ENCODE measurements at places on chromosomes 5 and 9.

- no peak for DNase-seq
Observed at GRCh38 chr5:351921-352245, 30.4 kb downstream of the AHRR start.

DNA sequence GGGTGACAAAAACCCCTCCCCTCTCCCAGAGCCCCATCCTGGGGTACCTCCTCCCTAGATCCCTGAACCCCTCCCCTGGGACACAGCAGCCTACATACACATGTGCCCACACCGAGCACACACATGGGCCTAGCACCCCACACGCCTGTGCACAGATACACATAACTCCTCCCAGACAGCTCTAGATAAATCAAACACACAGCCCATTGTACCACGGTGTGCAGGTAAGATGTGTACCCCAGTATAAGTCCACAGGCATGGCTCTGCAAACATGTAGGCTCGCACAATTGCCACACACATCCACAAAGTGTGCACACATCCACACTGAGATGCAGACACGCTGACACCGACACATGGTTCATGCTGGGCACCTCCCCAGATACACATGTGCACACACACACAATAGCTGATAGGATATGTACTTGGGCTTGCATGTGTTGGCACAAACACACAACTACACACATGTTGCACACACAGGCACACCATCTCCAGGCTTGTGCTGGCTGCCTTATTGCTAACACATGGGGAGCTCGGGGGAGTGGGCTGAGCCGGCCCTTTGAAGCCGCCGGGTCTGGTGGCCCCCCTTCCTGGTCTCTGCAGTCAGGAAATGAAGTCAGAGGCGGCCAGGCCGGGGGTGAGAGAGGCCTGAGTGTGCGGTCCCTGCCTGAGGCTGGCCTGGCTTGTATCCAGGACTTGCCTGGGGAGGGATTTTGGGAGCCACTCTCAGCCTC lies 30.2 kb downstream of the GOLGA2 start:
- no peak for DNase-seq

- DNase-seq, result no peak
Observed at GRCh38 chr5:4990462-4990861, 149.7 kb upstream of the ADAMTS16 start.

- no peak for DNase-seq
Observed at GRCh38 chr5:61465496-61465895, 133.4 kb downstream of the ZSWIM6 start.

GRCh38 chr5:110371011-110371724 lies 355.3 kb downstream of the TMEM232 start:
- DNase-seq, result no peak

All from NCI-H446 (cell line).